ENCODE measurements at places on chromosomes 12 and 14. TPM values are rescaled to one million over a fixed set of nuclear protein-coding genes. Genes with fewer than 3 reads are reported as not detected.

DNA sequence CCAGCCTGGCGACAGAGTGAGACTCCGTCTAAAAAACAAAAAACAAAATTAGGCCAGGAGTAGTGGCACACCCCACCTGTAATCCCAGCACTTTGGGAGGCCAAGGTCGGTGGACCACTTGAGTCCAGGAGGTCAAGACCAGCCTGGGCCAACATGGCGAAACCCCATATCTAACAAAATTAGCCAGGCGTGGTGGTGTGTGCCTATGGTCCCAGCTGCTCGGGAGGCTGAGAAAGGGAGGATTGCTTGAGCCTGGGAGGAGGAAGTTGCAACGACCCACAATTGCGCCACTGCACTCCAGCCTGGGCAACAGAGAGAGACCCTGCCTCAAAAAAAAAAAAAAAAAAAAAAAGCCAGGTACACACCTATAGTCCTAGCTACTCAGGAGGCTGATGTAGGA, 37.0 kb downstream of the KDM2B start:
- no peak for DNase-seq

- DNase-seq = no peak
These were observed 63.5 kb downstream of the CCDC92 start for GRCh38 chr12:123908884-123909725.

- no peak for DNase-seq
These were observed 44.0 kb downstream of the RAD52 start for GRCh38 chr12:905261-906031.

GRCh38 chr12:115823635-115824034, 453.9 kb downstream of the MED13L start:
- no peak for DNase-seq

DNA sequence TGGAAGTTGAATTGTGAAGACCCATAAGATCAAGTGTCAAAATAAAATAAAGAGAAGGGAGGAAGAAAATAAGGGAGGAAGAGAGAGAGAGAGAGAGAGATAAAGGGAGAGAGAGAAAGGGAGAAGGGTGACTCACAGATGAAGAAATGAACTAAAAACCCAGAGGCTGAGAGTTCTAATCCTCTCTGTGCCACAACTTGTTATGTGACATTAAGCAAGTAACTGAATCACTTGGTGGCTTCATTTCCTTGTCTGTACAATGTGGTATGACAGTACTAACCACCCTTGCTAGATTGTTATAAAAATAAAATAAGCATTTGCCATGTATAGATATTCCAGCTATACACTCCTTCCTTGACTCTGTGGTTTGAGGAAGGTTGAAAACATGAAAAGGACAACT, 189.0 kb upstream of the FRMD6 start:
- DNase-seq = no peak

DNA sequence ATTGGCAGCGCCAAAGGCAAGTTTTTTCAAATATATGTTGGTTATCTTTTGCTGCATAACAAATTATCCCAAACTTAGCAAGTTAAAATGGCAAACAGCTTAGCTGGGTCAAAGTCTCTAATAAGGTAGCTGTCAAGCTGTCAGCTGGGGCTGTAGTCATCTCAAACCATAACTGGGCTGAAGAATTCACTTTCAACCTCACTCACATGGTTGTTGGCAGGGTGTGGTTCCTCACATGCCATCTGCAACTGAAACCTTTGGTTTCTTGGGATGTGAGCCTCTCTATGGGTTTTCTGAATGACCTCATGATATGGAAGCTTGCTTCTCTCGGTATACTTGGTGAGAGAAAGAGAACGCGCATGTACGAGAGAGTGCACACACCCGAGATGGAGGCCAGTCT, 125.4 kb downstream of the LRIG3 start:
- DNase-seq = no peak

GRCh38 chr14:21711360-21711961, 37.8 kb upstream of the OR4E1 start:
- peak; percentile 16 for DNase-seq

DNA sequence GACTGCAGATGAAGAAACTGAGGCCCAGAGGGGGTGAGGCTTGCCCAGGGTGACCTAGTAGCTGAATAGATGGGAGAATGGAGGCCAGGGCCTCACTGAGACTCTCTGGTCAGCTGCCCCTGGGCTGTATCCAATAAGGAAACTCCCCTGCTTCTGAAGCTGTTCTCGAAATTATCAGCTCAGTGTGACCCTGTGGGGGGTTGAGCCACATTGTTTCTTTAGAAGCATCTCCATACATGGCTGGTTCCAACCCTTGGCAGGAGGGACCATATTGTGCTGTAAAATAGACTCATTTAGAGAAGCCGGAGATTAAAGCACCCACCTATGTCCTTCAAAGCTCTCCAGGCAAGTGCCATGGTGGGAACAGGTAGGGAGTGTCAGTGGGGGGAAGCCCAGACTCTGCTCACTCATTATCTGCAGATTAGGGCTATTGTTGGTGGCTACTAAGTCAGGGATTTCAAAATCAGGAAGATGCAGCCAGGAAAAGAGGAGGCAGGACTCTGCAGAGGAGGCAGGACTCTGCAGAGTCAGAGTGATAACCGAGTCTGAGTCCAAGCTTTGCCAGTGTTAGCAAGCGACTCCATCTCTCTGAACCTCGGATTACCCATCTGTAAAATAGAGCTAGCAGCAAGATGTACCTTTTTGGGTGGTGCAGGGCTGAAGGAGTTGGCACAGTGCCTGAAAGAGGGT, 3.5 kb downstream of the SERPINA5 start:
- DNase-seq = no peak

DNA sequence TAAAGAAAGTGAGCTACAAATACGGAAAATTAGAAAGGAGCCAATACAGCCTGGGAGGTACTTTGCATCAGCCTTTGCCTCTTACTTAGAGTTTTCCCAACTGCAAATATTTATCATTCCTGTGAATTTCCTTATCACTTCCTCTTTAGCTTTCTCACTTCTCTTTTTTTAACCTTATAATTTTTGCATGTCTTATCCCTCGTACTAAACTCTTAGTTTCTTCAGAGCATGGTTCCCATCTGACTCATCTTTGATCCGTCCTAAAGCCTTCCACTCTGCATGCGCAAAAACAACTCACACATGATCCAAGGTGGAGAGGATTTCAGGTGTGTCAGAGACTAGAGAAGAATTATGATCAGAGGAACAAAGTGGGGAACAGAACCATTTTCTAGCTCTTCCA, 9.6 kb upstream of the SNAPC1 start:
- no peak for DNase-seq

DNA sequence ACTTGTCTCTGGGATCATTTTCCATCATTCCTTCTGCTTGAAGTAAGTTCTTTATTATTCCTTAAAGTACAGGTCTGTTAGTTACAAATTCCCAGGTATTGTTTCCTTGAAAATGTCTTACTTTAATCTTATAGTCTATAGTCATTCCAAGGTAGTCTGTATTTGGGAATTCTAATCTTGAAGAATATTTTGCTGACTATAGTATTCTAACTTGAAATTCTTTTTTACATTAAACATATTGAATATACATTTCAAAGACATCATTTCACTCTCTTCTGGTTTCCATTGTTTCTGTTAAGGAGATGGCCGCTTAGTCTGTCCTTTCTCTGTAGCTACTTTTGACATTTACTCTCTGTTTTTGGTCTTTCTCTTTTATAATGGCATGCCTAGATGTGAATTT, 399.8 kb downstream of the TMEM117 start:
- DNase-seq = no peak

GRCh38 chr12:106142591-106143261, 4.0 kb upstream of the NUAK1 start:
- DNase-seq = no peak

GRCh38 chr12:50201987-50202521, 34.9 kb upstream of the CERS5 start:
- DNase-seq = no peak

DNA sequence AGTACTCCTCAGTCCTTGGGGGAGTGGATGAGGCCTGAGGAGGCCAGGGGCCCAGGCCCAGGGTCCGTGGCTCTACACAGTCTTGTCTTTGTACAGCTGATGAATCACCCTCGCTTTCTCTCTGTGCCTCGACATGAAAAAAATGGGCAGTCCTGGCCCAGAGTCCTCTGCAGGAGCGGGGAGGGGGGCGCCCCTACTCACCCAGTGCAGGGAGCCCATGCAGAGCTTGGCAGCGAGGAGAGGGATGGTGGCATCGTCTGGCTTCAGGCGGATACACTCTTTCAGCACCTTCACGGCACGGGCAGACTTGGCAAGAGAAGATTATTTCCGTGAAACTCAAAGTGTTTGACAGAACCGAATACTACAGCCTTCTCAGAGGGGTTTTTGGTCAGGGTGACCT, 159.3 kb downstream of the TTC7B start:
- DNase-seq = no peak

- no peak for DNase-seq
These were observed 408.5 kb upstream of the RGS6 start for GRCh38 chr14:71523630-71524319.

STXBP6 gene
- total RNA-seq = 0.63 TPM

CLEC2A gene
- total RNA-seq = not detected

GALNT8 gene
- total RNA-seq = 1.5 TPM

RTN1 gene
- total RNA-seq = 0.35 TPM

GNB3 gene
- 0.29 TPM for total RNA-seq

PLA2G1B gene
- not detected for total RNA-seq

STAB2 gene
- total RNA-seq = not detected

IFNG-AS1 gene
- not detected for total RNA-seq

PA2G4 gene
- total RNA-seq = 332 TPM

CFAP251 gene
- total RNA-seq = 4.6 TPM

PRKD1 gene
- 4.5 TPM for total RNA-seq
